Stimulated activated CD8-positive, alpha-beta memory T cell treated with anti-CD3 and anti-CD28 coated beads, Interleukin-2, amount 100 ng/mL, for 48 hours (primary cell): ENCODE measurements at places on chromosomes 12 and 14.

DNA sequence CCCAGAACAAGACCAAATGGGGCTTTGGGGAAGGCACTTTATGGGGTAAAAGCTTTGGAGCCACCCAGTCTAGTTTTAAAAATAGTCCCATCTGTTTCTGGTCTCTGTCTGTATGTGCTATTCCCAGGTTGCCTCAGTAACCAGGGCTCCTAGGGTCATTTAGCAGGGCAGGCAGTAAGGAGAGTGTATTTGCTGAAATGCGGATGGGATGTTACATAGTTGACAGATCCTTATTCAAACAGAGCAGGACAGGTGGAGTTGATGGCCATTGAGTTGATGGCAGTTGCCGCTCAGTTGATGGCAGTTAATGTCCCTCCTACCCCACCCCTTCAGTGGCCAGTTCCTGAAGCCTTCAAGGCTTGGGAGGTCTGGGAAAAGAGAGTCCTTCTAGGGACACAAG, 4.6 kb downstream of the ZC3H10 start:
- no peak for DNase-seq

GRCh38 chr12:1882405-1882804, 36.0 kb downstream of the CACNA2D4 start:
- DNase-seq: no peak

DNA sequence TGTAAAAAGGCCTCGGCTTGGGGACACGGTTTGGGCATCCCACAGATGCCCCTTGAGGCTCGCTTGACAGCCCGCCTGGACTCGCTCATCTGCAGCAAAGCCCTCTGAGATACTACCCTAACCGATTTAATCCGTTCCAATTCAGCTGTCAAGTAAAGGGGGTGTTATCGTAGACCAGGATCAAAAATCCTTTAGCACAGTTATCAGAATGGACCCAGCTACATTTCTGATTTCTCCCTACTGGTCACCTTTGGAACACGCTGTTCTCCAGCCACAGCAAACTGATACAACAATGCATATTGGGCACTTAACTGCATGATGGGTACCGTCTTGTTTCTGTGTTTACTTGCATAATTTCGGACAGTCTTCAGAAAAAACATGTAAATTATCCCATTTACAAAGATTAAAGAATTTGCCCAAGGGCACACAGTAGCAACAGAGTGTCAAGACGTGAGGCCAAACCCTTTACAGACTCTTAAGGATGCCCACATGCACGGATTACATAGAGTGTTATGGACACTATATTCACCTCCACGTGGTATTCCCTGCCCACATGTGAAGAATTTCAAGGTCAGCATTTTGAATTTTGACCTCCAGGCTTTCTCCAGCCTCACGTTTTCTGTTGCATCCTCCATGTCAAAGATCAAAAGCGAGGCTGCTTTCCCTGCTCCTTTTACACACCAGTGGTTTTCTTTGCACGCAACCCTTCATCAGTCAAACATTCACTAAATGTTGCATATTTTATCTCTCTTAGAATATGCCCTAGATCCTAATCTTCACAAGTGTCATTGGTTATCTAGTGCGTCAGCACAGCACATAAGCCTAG, 3.2 kb upstream of the DUSP6 start:
- no peak for DNase-seq

DNA sequence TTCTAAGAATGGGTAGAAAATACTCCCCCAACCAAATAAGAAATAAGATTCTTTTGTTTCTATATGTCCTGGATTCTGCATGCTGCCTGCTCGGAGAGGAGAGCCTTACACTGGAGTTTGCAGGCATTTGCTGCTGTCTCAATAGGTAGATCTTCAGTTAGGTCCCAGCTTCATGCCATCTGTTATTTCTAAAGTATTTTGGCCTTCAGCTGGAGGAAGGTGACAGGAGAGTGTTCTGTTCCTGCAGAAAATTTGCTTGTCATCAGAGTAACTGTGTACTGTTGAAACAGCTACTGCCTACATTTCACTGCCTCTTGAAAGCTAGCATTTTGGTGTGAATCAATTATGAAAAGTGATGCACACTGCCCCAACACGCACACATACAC, 966.9 kb downstream of the NRXN3 start:
- DNase-seq: no peak

DNA sequence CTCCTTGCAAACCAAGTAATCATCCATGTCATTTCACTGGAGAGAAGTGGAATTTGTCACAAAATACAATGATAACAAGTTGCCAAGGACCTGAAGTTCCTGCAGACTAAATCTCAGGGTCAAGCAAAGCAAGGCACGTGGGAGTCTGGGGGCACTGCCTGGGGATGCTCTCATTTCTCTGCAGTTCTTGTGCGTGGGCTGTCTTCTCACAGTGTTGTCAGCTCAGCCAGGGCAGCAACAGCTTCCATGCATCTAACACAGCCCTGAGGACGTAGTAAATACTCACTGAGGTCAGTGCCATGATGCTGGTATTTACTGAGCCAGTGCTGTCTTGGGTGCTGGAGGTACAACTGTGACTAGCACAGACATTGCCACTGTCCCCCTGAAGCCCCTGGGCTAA, 62.9 kb upstream of the CMKLR1 start:
- no peak for DNase-seq

- peak; percentile 53 for DNase-seq
Measured at GRCh38 chr14:105375635-105376057, 22.7 kb upstream of the TEX22 start.

DNA sequence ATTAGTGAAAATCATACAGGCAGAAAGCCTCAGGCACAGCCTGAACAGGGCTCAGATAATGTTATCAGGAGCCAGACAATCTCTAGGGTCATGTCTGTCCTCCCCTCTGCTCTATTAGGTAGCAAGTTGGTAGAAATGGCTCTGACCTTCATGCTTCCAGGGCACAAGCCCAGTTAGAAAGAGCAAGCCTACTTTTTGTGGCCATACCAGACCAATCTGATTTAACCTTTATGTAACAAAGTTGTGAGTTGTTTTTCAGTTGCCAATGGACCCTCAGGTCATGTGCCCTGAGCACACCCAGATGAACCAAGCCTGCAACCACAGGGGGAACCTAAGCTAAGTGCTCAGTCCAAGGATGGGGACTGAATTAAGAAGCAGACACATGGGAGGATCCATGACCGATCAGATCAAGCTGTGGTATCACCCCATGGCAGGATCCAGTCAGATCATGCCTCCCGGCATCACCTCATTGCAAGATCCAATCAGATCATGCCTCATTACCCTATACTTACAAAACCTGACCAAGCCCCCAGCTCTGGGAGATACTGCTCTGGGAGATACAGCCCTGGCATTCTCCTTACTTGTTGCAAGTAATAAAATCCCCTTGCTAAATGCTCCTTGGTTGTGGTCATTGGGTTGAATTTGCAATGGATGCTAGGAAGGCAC, 18.8 kb upstream of the HIGD1C start:
- no peak for DNase-seq

- DNase-seq: no peak
Measured at GRCh38 chr14:81447021-81447764, 47.1 kb upstream of the STON2 start.

DNA sequence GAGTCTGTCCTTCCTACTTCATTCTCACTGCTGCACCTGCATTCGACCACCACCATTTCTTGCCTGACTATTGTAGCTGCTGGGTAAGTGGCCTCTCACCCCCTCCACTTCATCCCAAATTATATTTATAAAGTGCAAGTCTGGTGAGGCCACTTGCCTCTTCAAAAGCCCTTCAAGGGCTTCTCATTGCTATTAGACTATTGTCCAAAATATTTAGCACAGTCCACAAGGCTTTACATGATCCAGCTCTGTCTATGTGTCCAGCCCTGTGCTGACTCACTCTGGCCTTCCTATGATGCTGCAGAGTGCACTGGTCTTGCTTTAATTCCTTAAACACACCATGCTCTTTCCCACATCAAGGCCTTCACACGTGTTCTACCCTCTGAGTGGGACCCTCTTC, 46.0 kb downstream of the PAH start:
- DNase-seq: no peak

- no peak for DNase-seq
Measured at GRCh38 chr12:13472690-13473089, 276.2 kb downstream of the EMP1 start.

DNA sequence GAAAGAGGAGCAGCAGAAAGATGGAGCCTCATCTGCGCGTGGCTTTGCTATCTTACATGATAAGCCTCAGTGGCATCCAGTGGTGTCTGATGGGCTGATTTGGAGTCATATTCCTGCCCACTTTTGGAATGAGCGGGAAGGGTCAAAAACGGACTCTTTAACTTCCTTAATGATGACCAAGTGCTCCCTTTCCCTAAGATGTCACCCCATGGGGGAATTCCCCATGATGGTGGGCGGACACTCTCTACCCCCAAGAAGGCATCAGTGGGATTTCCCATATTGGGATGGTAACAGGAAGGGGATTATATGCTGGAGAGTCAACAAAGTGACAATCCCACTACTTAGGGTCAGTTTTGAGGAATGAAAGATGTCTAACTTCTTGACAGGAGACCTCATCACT, 110.9 kb downstream of the GPATCH2L start:
- DNase-seq: no peak

- no peak for DNase-seq
Measured at GRCh38 chr12:104991565-104992128, 5.5 kb downstream of the NOPCHAP1 start.

GRCh38 chr12:94832780-94833681, 170.5 kb downstream of the NDUFA12 start:
- DNase-seq: no peak

GRCh38 chr12:124592050-124592449, 24.6 kb upstream of the NCOR2 start:
- DNase-seq: no peak

DNA sequence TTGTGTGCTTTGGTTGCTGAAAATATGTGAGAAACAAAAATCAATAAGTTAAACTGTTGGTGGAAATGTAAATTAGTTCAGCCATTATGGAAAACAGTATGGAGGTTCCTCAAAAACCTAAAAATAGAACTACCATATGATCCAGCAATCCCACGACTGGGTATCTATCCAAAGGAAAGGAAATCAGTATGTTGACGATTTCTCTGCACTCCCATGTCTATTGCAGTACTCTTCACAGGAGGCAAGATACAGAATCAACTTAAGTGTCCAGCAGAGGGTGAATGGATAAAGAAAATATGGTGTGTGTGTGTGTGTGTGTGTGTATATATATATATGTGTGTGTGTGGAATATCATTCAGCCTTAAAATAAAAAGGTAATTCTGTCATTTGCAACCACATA, 159.5 kb downstream of the PTPRO start:
- DNase-seq: no peak

- DNase-seq: no peak
Measured at GRCh38 chr14:32469388-32470160, 140.5 kb downstream of the AKAP6 start.

GRCh38 chr12:102753802-102754201, 163.2 kb downstream of the PAH start:
- DNase-seq: no peak

DNA sequence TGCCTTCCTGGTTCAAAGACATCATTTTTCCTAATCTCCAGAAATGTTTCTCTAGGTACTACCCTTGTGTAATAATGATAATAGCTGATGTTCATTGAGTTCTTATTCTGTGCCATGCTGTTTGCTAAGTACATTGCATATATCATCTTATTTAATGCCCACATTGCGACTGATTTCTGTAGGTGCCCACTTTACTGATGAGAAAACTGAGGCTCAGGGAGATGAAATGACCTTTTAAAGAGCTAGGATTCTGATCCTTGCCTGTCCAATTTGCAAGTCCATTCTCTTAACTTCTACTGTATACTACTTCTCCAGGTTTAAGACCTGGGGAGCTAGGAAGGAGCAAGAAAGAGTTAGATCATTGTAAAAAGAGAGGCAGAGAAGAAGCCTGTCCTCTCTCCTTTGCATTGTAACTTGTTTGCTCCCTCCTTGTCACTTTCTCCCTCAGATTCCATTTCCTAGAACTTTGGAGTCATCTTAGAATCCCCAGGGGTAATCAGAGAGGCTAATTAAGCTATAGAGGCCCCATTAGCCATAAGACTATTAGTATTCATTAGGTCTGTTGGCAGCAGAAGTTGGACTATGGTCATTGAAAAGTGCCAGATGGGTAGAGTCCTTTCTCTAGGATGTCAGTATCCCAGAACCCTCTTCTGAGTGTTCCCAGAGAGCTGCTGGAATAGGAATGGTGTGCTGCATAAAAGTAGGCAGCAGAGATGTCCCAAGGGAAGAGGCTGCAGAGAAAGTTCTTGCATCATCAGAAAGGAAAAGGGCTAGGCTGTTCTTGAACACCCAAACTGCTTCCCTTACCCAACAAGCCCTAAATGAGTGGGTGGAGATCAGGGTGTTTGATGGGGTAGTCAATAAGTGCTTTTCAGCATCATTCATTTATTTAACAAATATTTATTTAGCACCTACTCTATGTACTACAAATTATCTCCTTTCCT, 3.1 kb downstream of the DGKA start:
- DNase-seq: no peak

GRCh38 chr14:66398437-66398836, 87.7 kb upstream of the CCDC196 start:
- DNase-seq: no peak

GRCh38 chr12:11734580-11735180, 85.2 kb downstream of the ETV6 start:
- DNase-seq: no peak

GRCh38 chr14:97602438-97603117, 805.4 kb downstream of the VRK1 start:
- DNase-seq: no peak

DNA sequence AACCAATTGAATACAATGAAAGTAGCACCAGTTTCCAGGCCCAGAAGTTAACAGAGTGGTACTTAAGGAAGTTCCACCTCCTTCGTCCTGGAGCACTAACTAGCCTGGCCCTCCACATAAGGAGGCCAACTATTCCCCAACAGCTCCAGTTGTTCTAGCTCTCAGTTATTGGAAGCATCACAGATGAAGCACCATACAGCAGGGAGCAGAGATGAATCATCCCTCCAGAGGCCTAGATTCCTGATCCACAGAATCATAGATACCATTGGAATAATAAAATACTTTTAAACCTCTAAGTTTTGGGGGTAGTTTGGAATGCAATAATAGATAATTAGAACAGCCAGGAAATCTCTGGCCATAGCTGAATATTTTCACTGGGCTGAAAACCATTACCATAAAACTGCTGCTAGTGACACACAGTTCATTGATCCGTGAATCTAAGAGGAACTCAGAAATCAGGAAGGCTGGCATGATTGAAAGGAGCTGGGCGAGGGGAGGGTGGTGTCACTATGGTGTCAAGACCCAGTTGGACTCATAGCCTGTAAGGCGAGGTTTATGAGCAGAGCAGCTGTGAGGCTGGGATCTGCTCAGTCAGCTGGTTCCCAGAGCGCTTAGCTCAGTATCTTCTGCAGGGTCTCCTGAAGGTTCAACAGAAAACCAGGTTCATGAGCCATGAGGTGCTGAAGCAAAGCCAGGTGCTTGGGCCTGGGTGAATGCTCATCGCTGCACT, 371.4 kb upstream of the TMTC1 start:
- no peak for DNase-seq

GRCh38 chr14:76376878-76377734, 1.2 kb downstream of the ESRRB start:
- DNase-seq: no peak

- DNase-seq: no peak
Measured at GRCh38 chr14:40981247-40981646, 625.4 kb upstream of the LRFN5 start.

GRCh38 chr12:95351748-95352147, 122.2 kb upstream of the METAP2 start:
- DNase-seq: no peak

- DNase-seq: no peak
Measured at GRCh38 chr12:67434671-67435370, 165.7 kb downstream of the CAND1 start.
